ENCODE measurements at places on chromosomes 3 and 15.

DNA sequence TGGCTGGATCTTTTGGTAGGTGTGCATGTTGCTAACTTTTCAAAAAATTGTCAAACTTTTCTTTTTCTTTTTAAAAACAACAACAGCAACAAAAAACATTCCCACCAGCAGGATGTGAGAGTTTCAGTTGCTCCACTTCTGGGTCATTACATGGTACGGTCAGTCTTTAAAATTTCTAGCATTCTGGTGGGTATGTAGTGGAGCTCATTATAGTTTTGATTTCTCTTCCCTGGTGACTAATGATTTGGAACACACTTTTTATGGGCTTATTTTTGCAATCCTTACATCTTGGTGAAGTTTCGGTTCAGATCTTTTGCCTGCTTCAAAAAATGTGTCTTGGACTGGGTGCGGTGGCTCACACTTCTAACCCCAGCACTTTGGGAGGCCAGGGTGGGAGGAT, 19.3 kb downstream of the ATP1B3 start:
- DNase-seq = no peak

DNA sequence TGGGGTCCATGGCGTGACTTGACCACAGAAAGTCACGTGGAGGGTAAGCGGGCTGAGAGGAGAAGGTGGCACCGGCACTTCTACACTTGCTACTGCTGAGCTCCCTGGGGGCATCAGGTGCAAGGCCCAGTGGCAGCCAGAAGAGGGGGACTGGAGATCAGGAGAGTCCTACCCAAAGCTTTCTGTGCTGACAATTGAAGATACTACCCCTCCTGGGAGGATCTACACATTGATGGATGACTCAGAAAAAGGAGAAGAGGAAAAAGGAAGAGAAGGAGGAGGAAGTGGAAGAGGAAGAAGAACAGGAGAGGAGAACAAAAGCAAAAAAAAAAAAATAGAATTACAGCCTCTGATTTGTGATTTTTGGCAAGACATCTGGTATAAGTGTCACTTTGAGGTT, 41.2 kb downstream of the MYO5C start:
- DNase-seq = no peak

DNA sequence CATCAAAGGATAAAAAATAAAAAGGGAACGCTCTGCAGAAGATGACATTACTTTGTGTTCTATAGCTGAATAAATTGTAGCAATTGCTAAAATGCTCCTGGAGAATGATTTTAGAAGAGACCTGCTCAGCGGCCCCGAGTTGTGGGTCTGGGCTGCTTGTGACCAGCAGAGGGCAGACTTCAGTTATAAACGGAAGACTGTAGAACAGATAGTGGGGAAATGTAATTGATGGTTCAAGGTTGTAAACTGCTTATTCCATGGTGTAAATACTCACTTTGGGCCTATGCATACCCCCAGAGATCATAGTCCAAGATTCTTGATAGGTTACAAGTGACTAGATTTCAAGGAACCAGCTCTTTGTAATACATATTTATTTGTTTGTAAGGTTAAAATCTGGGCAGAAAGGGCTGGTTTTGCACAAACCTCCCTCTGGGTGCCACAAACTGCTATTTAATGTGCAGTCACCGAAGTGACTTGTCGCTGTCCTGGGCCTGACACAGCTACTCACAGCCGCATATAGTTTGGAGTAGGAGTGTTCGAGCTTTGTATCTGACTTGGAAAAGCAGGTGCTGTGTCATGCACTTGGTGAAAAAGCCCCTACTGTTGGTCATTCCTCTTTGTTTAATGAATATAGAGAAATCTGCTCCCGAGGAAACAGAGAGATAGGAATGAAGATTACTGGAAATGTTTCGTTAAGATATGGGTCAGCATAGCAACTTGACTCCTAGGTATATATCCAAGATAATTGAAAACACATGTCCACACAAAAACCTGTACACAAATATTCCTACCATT, 34.7 kb upstream of the NDUFB4 start:
- DNase-seq = peak; percentile 25

- DNase-seq = no peak
Measured at GRCh38 chr3:106276755-106277612, 408.2 kb upstream of the CBLB start.

DNA sequence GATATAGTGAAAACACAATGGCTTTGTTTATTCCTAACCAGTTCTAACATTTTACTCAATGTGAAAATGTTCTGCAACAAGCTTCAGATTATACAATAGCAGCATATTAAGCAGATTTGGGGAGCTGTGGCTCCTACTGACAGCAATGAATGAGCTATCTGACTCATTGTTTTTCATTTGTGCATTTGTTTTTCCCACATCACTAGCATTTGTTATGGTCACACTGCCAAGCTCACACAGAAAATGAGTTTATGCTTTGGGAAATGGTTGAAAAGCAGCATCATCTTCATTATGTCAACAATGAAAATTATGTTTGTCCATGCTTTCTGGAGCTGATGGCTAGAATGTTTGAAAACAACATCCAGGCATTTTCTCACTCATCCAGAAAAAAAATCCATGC, 53.5 kb downstream of the ZPLD1 start:
- no peak for DNase-seq

GRCh38 chr15:69795601-69796000, 302.1 kb downstream of the TLE3 start:
- DNase-seq = no peak

DNA sequence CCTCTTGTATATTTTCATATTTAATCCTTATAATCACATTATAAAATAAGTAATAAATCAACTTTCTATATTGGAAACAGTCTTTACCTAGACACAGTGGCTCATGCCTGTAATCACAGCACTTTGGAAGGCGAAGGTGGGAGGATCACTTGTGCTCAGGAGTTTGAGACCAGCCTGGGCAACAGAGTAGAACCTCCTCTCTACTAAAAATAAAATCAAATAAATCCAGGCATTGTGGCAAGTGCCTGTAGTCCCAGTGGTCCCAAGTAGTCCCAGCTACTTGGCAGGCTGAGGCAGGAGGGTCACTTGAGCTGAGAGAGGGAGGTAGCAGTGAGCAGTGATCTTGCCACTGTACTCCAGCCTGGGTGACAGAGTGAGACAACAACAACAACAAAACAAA, 975.1 kb downstream of the ROBO1 start:
- DNase-seq = no peak

GRCh38 chr3:197736010-197736490, 654 bp downstream of the RUBCN start:
- peak; percentile 56 for DNase-seq

GRCh38 chr3:158103887-158104327, 2.3 kb downstream of the SHOX2 start:
- DNase-seq = no peak

- no peak for DNase-seq
Measured at GRCh38 chr15:44427756-44428724, 611 bp downstream of the CTDSPL2 start.

DNA sequence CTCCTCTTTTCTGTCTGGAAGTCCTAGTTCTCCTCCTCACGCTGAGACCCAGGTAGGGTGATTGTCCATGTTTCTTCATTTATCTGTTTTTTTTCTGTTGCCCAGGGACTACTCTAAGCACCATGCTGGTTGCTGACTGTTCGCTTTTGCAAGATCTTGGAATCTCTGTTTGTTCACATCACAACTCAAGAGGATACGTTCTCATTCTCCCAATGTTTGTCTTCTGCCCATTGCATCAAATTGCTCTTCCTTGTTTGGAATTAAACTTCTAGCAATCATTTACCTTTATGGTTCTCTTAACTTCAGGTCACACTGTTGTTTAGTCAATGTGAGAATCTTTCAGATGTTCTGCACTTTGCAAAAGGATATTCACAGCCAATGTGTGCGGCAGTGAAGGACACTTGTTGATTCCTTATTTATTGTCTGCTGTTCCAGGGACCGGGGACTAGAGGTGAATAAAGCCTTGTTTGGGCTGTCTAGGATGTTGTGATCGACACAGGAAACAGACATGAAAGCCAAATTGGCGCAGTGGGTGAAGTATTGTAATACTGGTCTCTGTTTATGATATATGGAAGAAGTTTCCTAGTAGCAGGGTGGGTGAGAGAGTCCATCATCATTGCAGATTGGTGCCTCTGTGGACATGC, 24.5 kb downstream of the LPP start:
- DNase-seq = no peak

GRCh38 chr3:189630767-189631372, 319 bp upstream of the TP63 start:
- DNase-seq = no peak

GRCh38 chr3:53151465-53151864, 9.5 kb upstream of the PRKCD start:
- DNase-seq = no peak

GRCh38 chr15:52256366-52256765, 39.2 kb downstream of the MYO5C start:
- peak; percentile 63 for DNase-seq

GRCh38 chr15:96264801-96265515, 65.5 kb upstream of the NR2F2 start:
- DNase-seq = peak; percentile 41

DNA sequence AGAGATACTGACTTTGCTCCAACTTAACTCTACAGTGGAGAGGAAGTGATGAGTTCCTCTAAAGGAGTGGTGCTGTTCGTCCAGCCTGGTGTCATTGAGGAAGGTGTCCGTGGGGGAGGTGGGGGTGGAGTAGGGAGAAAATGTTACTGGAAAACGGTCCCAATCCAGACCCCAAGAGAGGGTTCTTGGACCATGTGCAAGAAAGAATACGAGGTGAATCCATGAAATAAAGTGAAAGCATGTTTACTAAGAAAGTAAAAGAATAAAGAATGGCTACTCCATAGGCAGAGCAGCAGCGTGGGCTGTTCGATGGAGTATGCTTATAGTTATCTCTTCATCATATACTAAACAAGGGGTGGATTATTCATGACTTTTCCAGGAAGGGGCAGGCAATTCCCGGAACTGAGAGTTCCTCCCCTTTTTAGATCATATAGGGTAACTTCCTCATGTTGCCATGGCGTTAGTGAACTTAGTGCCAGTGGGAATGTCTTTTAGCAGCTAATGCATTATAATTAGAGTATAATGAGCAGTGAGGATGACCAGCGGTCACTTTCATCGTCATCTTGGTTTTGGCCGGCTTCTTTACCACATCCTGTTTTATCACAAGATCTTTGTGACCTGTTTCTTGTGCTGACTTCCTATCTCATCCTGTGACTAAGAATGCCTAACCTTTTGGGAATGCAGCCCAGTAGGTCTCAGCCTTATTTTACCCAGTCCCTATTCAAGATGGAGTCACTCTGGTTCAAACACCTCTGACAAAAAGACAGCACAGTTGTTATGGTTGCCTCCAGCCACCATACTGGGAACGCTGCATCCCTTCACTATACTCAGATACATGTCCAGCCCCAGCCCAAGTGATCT, 38.6 kb downstream of the CLEC3B start:
- DNase-seq = no peak

DNA sequence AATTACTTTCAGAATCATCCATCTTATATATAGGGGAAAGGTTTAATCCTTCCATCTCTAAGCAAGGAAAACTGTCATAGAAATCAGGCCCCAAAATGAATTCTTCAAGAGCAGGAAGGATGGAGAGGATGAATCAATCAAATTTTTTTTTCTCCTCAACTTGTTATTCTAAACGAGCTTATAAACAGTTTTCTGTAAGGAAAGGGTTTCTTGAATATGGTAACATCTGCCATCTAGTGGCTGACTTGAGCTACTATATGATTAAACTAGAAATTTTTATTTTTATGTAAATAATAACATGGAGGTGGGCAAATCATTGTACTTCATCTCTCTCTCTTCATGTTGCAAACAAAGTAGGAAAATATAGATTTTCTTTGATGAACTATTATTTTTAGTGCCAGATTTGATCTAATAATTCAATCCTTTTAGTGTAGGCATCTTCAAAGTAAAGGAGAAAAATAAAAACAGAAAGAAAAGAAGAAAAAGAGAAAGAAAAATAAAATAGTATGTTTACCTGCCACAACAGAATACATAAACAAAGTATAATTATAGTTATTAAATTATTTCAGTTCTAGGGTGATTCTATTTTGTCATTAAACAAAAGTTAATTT, 146.6 kb downstream of the SERPINI1 start:
- peak; percentile 2 for DNase-seq

DNA sequence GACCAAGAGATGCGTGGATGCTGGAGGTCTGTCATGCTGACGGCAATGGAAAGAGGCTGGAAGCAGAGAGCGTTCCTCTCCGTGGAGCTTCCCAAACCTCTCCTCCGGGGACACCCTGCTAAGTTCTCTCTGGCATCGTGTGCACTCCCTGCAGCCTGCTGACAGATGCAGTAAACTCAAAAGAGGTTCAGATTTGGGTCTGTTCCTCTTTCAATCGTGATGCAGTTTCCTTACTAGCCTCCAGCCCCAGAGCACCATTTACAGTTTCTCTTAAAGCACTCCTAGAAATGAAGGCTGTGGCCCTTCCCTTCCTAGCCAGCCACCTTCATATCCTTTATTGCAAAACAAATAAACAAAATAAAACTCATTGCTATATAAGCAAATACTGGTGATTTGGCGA, 47.3 kb upstream of the LRRC58 start:
- DNase-seq = no peak

GRCh38 chr15:46280762-46281542, 646.1 kb downstream of the SQOR start:
- DNase-seq = no peak

- no peak for DNase-seq
Measured at GRCh38 chr15:26970712-26971210, at the start of gene GABRG3. TSS of gene GABRG3 (plus strand) at chr15:26971181.

DNA sequence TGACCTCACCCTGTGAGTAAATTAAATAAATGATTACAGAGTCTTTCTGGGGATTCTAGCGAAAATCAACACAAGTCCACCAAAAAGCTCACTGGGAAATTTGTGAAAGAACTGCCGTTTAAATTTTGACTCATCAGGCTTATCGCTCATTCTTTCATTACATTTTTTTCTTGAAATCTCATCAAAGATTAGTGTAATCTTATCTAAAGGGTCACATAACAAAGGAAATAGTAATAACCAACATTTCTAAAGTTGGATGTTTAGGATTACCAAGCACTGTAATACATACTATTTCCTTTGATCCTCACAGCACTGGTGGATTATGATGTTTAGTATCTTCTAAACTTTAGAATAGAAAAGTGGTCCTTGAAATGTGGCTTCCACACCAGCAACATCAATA, 111.1 kb upstream of the CBLB start:
- DNase-seq = no peak

GRCh38 chr3:110344897-110345767, 726.5 kb upstream of the NECTIN3 start:
- peak; percentile 10 for DNase-seq

All from HuH-7.5 (cell line).